ENCODE measurements at places on chromosomes 1 and 21.

DNA sequence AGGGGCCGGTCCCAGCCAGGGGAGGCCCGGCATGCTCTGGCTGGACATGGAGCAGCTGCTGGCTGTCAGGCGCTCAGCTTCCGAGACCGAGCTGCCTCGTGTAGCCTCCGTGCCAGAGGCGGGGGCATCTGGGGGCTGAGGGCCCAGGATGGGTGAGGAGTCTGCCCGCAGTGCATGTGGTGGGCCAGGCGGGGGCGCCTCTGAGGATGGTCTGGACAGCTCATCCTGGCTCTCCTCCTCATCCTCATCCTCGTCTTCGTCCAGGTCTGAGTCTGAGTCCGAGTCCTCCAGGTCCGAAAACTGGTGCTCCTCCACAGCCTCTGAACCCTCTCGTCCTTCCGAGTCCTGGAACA lies 28.9 kb upstream of the EDN2 start:
- DNase-seq = no peak

DNA sequence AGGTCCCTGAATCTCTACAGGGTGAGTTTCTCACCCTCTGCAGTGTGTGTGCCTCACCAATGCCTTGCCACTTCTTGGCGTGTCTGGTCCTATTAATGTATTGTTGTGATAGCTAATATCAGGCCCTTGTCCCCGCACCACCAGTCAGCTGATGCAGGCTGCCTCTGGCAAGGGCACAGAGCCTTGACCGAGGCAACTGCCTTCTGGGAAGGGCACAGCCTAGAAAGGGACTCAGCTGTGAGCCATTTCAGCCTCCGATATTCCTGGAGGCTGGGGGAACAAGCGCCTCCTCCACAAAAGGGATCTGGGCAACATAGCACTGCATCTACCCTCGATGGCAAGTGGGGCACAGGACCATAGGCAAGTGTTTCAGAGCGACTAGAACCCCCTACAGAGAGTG lies 27.0 kb downstream of the IL10RB start:
- no peak for DNase-seq

DNA sequence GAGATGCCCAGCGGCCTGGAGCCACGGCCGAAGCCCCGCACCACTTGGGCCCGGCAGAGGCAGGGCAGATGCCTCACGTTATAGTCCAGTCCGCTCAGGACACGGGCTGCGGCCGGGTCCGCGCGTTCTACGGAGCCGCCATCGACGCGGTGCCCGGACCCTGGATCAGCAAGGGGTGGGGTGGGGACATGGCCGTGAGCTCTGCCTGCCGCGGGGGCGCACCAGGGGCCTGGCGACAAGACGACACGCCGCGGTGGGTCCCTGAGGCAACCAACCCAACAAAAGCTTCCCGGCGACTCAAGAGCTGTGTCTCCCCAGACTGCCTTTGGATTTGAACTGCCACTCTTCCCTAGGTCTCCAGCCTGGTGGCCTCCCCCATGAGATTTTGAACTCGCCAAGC lies 211.4 kb upstream of the GREM2 start:
- DNase-seq = no peak

DNA sequence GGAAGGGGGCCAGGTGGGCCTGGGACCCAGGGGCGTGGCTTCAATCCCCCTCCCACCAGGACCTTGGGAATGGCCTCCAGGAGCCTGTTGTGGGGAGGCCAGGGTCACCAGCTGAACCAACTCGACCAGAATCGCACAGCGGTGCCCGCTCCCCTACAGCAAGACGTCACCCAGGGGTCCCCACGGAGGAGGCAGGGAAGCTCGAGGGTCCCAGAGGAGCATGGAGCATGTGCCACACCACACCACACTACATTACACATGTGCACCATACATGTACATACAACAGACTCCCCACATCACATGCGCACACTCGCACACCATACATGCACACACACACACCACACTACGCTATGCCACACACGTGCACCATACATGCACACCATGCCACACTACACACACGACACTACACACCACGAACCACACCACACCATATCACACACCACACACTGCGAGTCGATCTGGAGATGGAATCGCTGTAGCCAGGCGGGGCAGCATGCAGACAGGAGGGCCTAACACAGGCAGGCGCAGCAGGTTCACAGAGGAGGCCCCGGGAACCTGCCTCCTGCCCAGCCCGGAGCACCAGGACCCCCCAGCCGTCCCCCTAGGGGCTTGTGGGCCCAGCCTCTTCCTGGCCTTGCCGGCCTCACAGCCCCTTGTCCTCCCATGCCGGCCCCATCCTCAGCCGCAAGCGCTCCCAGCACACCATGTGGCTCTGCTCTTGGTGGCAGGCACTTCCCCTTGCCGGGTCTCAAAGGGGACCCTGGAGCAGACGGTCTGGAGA lies 596 bp downstream of the ITGB2 start:
- no peak for DNase-seq

Data from G401 (cell line).